GM03348 (cell line): ENCODE measurements at places on chromosomes 3 and 15.

DNA sequence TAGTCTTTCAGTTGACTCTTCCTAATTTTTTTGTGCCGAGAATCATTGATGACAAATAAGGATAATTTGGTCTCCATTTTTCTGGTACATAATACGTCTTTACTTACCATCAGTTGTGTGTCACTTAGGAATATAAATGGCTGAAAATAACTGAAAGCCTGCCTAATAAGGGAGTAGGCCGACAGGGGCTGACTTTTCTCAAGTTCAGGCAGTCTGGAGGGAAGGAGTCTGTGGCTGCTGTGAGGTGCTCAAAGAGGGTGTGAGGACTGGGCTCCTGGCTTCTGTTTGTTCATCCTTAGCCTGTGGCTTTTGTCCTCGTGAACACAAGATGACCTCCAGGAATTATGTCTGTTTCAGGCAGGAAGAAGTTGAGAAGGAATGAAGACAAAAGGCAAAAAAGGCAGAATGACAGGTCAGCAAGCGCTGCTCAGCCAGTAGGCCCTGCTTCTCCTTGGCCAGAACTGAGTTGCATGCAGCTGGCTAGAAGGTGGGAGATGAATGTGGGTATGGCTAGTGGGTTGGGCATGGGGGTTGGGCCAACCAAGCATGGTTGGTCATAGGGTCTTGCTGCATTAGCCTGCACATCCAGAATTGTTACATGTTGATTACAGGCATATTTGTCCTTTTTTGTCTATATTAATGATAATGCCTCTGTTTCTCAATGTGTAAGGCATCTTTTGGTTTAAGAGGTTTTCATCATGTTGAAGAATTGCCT, 29.2 kb downstream of the IGF1R start:
- DNase-seq, result no peak

GRCh38 chr3:50708620-50709019, 33.9 kb downstream of the DOCK3 start:
- DNase-seq, result no peak

GRCh38 chr3:49397470-49397869, 14.3 kb downstream of the RHOA start:
- DNase-seq, result no peak

DNA sequence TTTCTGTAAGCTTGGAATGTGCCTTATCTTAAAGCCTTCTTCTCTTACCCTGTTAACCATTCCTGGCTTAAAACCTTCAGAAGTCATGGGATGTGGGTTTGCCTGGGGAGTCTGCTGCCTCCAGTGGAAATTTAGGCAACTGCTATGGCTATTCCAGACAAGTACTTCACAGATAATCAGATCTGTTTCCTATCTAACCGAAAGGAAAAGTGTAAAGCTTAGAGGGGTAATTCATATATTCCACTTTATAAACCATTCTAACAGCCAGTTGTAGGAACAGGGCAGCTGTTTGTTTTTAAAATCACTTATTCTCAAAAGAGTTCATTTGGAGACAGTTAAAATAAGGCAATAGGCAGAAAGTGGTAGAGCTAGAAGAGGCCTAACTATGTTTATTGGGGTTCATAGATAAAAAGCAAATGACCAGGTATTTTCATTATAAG, 219.9 kb downstream of the TCF12 start:
- DNase-seq, result peak; percentile 69

- DNase-seq, result peak; percentile 82
These were observed 5.9 kb upstream of the GRAMD2A start for GRCh38 chr15:72203507-72203837.

DNA sequence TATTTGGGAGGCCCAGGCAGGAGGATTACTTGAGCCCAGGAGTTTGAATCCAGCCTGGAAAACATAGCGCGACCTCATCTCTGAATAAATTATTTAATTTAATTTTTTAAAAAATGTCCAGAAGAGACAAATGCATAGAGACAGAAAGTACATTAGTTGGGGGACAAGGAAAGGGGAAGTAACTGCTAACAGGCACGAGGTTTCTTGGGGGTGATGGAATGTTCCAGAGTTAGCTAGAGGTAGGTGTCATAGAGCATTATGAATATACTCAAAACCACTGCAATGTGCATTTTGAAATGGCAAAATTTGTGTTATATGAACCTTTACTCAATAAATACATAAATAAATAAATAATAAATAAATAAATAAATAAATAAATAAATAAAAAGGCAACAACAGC, 31.7 kb upstream of the CYP11A1 start:
- no peak for DNase-seq

GRCh38 chr15:100247228-100248225, 94.2 kb downstream of the ADAMTS17 start:
- DNase-seq, result no peak

DNA sequence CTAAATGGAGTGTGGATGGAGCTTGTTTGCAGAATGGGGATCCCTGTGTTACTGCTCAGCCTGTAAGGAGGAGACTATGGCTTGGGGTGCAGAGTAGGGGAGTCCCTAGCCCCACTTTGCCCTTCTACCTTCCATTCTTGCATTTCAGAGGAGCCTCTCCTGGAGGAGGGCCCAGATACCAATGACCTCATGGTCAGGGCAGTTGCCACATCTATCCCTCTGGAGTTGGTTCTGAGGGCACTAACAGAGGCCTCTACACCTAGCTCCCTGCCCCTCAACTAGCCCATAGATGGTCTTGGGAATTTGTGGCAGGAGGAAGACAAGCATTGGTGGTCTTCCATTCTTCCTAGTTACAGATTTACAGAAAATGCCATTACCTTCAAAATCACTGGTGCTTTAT, 6.1 kb downstream of the SKOR1 start:
- DNase-seq, result no peak
